Right lung (tissue), 10 donors: ENCODE measurements at places on chromosomes 1 and 21.

- peak; percentile 24 for DNase-seq
Observed at GRCh38 chr1:9293533-9294404, 1.1 kb downstream of the SPSB1 start.

DNA sequence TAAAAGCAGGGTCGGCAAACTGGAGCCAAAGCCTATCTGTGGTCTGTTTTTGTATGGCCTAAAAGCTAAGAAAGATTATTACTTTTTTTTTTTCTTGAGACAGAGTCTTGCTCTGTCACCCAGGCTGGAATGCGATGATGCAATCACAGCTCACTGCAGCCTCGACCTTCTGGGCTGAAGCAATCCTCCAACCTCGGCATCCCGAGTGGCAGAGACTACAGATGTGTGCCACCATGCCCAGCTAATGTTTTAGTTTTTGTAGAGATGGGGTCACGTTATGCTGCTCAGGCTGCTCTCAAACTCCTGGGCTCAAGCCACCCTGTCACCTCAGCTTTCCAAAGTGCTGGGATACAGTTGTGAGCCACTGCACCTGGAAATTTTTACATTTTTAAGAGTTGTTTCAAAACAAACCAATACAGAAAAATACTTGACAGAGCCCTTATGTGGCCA, 6.5 kb upstream of the GLRX2 start:
- peak; percentile 44 for DNase-seq

- DNase-seq = no peak
Observed at GRCh38 chr1:52182874-52183400, 41.0 kb downstream of the ZFYVE9 start.

DNA sequence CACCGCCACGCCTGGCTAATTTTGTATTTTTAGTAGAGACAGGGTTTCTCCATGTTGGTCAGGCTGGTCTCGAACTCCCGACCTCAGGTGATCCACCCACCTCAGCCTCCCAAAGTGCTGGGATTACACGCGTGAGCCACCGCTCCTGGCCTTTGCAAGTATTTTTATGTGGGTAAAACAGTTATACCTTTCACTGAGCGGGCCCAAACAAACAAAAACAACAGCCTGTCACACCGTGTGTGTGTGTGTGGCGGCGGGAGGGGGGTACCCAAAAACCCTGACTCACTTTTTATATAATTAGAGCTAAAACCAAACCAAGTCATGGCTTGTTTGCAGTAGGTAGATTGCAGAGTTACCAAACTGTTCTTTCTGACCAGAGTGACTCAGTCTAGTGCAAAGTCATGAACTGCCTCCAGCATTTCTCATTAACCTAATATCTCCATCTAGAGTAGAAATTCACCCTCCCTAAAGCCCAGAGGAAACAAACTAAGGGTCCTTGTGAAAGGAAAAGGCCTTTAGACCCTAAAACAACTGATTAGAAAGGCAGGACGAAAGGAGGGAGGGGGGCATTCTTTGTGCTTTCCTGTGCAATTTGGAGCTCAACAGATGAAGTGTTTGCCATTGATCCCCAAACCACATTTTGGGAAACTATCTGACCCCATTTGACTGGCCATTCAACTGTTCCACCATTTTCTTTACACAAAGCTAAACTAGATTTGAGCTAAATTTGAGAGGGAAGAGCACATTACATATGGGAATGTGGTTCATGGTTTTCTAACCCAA, 181.0 kb downstream of the DHRS3 start:
- DNase-seq = no peak

DNA sequence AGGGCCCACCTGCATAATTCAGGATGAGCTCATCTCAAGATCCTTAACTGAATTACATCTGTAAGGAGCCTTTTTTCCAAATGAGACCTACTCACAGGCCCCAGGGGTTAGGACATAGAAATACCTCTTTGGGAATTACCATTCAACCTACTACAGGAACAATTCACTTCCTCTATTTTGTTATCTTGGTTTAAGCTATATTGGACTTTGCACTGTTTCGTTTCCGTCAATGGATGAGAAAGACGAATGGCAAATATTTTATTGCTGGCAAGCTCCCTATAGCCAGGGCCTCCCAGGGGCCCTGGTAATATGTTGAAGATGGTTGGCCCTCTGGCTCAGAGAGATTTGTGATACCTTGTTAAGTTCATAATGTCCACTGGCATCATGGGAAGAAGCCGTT, 384.2 kb upstream of the DUSP10 start:
- DNase-seq = no peak

GRCh38 chr1:30419831-30420230, 303.6 kb downstream of the MATN1 start:
- DNase-seq = no peak

- no peak for DNase-seq
Observed at GRCh38 chr1:101667761-101668160, 329.0 kb downstream of the OLFM3 start.

DNA sequence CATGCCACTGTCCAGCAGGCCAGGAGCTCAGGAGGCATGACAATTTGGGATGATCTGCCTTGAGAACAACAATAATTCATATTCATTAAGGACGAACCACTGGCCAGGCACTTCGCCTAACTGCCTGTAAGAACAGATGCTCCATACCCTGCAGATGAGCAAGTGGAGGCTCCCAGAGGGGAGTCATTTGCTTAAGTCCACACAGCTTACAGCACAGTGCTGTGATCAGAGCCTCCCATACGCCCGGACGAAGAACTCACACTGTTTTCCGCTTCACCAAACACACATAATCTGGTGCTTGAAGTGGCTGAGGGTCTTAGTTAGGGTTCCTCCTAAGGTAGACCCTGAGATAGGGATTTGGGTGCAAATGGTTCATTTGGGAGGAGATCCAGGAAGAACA, 93.4 kb upstream of the KLHDC7A start:
- DNase-seq = no peak

DNA sequence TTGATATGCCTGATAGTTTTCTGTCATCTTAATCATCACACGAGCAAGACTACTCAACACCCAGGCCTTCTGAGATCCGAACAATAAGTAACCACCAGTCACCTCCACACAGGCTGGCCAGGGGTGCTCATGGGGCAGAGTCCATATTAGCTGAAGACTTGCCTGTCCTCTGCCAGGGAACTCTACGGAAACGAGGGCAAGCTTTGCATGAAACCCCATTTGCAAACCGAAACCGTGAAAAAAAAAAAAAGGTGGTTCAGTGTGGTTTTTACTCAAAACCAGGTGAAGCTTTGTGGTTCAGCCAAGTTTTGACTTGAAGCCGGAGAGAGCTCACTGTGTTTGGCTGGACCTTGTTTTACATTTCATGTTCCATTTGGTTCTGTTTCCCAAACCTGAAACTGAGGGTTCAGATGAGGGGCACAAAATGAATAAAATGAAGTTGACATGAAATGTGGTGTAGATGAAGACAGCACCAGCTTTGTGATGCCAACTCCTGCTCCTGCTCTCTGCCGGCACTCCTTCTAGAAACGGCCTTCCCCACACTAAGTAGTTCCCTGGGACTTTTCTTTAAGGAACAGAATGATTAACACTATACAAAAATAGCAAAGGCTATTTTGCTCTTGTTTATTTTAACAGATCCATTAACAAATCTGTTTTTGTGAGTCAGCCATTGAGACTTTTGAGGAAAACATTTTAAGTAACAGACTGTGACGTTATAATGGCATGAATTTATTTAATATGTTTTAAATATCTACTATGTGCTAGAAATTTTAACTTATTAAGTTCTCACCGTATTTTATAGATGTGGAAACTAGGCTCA, 74.7 kb downstream of the RUNX1 start:
- no peak for DNase-seq

DNA sequence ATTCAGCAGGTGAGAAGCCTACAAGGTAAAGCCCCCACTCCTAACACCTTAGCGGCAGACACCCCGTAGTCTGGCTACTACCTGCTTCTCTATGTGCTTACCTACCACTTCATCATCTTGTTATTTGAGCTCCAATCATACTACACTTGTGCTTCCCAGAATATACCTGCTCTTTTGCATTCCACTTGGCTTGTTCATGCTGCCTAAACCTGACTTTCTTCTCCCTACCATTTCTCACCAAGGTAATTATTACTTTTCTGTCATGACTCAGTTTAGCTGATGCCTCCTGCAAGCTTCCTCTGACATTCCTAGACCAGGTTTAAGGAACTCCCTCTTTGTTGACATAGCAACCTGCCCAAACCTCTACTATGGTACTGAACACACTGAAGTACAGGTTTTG, 495.6 kb upstream of the C1orf87 start:
- DNase-seq = no peak

GRCh38 chr1:241916196-241916595, 41.4 kb upstream of the BECN2 start:
- DNase-seq = no peak

GRCh38 chr1:84107955-84108354, 36.1 kb upstream of the PRKACB start:
- no peak for DNase-seq
